Fibroblast of lung (primary cell): ENCODE measurements at places on chromosomes 4 and X. TPM values are rescaled to one million over a fixed set of nuclear protein-coding genes. Genes with fewer than 3 reads are reported as not detected.

Gene PAPSS1
- total RNA-seq, result 44.9 and 59.9 TPM in 2 replicates

Gene IL1RAPL2
- total RNA-seq, result not detected in 2 replicates

- no peak for DNase-seq
Observed at GRCh38 chr4:25900310-25900709, 13.7 kb upstream of the SMIM20 start.

DNA sequence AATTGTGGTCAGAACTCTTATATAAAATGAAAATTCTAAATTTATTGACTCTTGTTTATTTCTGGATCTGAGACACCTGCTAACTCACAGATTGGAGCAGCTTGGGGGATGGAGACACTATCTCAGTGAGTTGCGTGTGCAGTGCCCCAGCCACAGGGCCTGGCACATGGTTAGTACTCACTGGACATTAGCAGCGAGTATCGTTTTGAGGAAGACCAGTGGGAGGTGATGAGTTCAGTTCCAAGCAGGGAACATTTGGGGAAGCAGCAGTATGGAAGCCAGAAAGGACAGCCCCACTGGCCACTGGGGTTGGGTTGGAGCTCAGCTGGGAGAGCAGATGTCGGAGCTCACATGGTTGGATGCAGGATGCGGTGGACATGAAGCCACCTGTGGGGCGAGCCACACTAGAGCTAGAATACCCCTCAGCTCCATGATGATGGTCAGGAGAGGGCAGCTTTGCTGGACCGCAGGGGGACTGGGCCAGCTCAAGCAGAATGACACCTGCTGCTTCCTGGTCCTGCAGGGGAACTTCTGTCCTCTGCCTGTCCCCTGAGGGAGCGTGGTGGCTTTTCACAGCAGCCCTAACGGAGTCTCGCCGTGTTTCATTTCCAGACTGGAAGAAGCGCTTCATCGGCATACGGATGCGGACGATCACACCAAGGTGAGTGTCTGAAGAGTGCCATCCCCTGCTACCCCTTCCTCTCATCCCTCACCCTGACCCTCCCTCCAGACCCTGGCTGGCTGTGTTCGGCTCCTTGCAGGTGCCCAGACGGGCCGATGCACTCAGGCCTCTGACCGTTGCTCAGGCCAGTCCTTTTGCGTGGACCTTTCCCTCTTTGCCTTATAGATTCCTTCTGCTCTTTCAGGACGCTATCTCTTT lies 32.5 kb downstream of the HTRA3 start:
- DNase-seq, result no peak

DNA sequence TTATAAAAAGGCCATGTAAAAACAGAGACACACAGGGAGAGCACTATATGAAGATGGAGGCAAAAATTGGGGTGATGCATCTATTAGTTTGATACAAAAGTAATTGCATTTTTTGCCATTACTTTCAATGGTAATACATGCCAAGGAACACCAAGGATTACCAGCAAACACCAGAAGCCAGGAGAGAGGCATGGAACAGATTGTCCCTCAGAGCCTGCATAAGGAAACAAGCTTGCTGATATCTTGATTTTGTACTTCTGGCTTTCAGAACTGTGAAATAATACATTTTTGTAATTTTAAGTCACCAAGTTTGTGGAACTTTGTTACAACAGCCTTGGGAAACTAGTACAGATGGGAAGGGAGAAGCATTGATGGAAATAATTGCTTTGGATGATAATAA lies 45.6 kb upstream of the BOD1L1 start:
- no peak for DNase-seq

DNA sequence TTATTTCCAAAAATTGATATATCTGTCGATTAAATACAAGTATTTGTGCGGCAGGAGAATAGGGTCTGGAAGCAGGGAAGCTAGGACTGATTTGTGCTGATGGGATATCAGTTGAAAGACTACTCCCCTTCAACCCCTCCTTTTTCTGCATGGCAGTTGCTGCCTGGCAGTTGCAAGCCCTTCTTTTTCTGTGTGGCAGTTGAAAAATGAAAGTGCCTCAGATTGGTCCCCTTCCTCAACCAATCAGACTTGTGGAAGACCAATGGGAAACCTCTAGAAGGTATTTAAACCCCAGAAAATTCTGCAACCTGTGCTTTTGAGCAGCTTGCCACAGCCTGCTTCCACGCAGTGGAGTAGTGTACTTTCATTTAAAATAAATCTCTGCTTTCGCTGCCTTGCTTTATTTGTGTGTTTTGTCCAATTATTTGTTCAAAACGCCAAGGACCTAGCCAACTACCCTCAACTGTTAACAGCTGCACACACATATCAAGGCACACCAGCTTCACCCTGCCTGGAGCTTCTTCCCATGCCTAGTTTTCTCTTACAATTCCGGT lies 1.5 kb upstream of the TMA16 start:
- DNase-seq, result peak; percentile 9

- DNase-seq, result peak; percentile 24
Observed at GRCh38 chrX:16658284-16658683, 8.3 kb downstream of the S100G start.

DNA sequence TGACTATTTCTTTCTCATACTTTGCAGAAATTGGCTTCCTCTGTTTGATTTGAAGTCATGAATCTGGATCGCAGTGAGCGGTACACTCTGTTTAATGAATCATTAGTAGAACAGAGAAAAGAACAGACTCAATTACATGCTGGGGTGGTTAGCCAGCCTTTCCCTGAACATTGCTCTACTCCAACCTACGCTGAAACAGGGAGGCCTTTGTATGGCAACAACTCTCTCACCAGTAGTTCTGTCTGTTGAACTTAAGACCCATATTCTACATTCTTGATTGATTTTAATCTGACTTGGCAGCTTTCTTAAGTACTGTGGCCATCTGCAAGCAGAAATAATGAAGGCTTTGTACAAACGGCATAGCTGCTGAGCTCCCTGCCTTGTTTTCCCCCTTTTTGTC lies 19.0 kb upstream of the AP1S2 start:
- peak; percentile 62 for DNase-seq

DNA sequence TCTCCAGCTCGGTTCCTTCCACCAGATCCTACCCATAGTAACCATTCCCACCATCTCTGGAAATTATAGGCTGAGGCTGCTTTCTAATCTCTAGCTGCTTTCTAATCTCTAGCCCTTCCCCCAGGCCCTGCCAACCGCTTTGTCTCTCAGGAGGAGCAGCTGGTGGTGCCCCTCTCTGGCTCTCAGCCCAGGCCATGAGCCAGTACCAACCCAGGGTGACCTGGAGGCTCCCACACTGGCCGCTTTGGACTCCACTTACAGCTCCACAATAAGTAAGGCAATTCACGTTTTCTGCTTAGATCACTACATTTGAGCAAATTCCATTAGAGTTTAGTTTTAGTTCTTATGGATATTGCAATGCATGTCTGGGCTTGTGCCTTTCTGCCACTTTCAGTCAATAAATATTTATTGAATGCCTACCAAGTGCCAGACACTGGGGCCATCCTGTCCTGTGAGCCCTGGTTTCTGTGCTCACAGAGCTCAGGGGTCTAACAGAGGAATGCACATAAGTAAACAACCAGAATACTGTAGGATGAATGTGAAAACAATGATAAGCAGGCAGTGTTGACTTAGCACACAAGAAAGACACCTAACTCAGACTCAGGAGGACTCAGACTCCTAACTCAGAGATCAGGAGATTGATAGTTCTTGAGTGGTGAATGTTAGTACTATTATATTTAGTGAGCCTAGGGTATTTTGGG lies 38.9 kb downstream of the SMC1A start:
- DNase-seq, result no peak

Gene SGCB
- 24.9 and 45.9 TPM in 2 replicates for total RNA-seq

Gene ELF4
- total RNA-seq, result 5.9 and 9.9 TPM in 2 replicates

Gene NHSL2
- 4.1 and 9.7 TPM in 2 replicates for total RNA-seq
